Activated CD4-positive, alpha-beta T cell treated with anti-CD3 and anti-CD28 coated beads, Interleukin-2, amount 10 ng/mL, durations not matched to agents 24 days and 14 days (primary cell): ENCODE measurements at places on chromosomes 5 and 9. TPM values are rescaled to one million over a fixed set of nuclear protein-coding genes. Genes with fewer than 3 reads are reported as not detected.

The SSBP2 gene
- total RNA-seq: 13.1 and 13.4 TPM in 2 replicates

DNA sequence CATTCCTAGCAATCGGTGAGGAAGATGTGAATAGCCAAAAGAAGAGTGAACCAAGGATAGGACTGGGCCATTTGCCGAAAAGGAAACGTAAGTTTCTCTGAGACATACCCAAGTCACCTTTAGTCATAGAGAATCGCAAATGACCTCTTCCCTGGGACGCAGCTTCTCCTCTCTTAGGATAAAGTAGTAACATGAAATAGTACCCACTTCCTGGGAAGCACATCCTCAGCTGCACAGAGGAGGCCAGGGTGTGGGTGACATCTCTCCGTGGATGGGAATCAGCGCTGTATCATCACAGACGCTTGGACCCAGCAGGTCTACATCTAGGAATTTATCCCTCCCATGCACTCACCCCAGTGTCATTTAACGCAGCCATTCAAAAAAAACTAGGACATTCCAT lies 120.9 kb upstream of the PHYKPL start:
- H3K36me3 ChIP-seq: no peaks in the 10 kb centered on the region
- DNase-seq: no peak
- peaks cover 12% of the 10 kb centered on the region for H3K27me3 ChIP-seq
- peaks cover 2% of the 10 kb centered on the region for H3K4me1 ChIP-seq

The MYO10 gene
- 0.26 and 0.28 TPM in 2 replicates for total RNA-seq

DNA sequence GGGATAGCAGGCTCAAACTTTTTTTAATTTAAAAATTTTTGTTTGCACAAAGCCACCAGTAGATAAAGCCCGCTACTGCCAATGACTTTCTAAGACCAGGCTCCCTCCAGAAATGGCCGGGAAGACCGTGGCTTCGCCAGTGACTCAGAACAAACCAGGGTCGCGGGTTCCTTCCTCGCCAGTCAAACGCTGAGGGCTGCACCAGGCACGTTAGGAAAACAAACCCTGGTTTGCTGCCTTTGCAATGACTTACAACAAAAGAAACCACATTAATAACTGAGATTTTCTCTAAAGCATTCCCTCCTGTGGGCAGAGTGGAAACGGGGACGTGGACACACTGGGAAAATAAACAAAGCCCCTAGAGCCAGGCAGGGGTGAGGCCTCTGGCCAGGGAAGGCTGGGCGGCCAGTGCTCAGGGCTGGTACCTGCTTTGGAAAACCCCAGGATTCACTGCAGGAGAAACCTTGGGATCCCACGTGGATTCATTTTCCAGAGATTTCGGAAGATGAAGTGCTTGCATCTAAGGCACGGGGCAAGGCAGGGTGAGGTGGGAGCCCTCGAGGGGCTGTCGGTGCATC lies 3.8 kb downstream of the PRRX2 start:
- H3K27ac ChIP-seq: no peak overlapping the region
- DNase-seq: no peak
- peaks cover 12% of the 10 kb centered on the region for H3K27me3 ChIP-seq
- H3K36me3 ChIP-seq: no peaks in the 10 kb centered on the region
- H3K4me3 ChIP-seq: no peak overlapping the region

- H3K36me3 ChIP-seq: peaks cover 2% of the 10 kb centered on the region
- peaks cover 84% of the 10 kb centered on the region for H3K27me3 ChIP-seq
- no peak overlapping the region for H3K27ac ChIP-seq
Measured at GRCh38 chr5:88663793-88664216, 219.2 kb downstream of the MEF2C start.
